RKO (cell line): ENCODE measurements at places on chromosomes 3 and 15.

- no peak for DNase-seq
These were observed 22.6 kb downstream of the TSPAN3 start for GRCh38 chr15:77048135-77048876.

GRCh38 chr3:188326968-188327367 is 173.0 kb downstream of the LPP start:
- no peak for DNase-seq

GRCh38 chr3:152196782-152197181 is 71.9 kb upstream of the MBNL1 start:
- no peak for DNase-seq

GRCh38 chr3:125334675-125335560 is 40.2 kb downstream of the ZNF148 start:
- DNase-seq: no peak

GRCh38 chr3:182138393-182138792 is 426.7 kb downstream of the SOX2 start:
- no peak for DNase-seq

GRCh38 chr15:50320504-50320903 is 34.5 kb downstream of the GABPB1 start:
- DNase-seq: no peak

DNA sequence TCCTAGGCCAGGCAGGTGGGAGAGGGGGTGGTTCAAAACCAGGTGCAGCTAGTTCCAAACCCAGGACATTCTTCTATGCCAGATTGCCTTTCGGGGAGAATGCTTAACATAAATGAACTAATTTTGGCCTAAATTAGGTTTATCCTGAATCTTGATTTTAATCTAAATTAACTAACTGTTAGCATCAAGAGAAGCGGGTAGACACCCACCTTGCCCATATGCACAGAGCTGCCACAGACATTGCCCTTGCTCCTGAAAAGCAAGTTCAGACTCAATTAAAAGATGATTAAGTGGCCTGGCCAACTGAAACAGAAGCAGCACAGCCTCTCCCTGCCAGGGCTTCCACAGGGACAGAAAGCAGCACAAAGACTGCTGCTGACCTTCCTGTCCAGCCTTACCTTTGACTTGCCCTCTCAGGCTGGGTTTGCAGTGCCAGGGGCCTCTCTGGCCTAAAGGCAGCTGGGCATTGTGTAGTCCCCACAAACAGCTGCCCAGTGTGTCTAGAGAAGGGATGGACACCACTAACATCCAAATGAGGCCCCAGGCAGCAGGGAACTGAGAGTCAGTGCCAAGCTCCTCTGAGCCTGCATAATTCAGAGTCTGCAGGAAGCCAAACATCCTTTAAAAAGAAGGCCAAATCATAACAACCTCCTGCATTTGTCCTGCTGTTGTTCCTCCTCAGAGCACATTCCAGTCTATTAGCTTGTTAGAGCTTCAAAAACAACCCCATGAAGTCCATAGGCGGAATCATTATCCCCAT is 15.4 kb upstream of the OXTR start:
- DNase-seq: no peak

DNA sequence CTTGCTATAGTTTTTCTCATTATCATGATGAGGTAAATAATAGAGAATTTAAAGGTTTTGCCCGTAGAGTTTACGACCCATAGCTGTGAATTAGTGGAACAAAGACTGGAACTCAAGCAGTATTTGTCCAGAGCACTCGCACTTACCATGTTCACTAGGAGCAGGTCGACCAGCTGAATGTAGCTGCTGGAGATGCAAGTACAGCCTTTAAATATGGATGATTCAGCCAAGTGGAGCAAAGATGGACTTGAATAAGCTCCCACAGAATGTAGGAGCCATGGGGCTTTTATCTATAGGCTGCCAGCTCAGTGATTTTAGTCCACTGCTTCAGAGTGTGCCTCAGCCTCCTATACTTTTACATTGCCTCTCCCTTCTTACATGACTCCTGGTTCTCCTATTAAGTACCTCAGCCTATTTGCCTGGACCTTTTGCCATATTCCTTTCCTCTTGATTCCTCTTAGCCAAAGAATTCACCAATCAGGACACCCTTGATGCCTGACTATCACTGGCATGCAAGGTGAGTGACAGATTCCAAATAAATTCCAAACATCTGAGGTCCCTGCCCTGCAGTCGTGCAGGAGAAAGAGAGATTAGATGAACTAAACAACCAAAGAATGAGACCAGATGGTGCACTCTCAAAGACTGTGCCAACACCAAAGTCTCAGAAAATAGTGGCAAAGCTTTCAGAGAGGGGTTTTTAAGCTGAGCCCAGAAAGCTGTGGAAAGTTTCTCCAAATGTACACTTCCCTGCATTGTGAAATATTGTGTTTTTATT is 3.9 kb downstream of the MKRN3 start:
- no peak for DNase-seq

GRCh38 chr15:46307746-46308145 is 672.9 kb downstream of the SQOR start:
- DNase-seq: no peak

DNA sequence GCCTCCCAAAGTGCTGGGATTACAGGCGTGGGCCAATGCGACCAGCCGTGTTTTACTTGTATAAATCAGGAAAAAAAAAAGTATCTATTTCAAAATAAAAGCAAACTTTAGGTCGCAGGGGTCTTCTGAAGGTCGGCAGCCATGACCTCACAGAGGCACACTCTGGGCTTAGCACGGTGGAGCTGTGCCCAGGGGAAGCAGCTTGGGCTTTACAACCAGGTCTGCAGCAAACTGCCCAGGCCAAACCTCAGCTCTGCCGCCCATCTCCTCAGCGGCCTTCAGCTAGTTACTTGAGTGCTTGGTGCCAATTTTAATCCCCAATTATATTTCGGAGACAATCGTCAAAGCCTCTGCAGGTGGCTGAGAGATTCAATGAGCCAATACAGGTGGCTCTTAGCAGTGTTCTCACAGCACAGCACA is 30.1 kb downstream of the ZDHHC19 start:
- DNase-seq: no peak

DNA sequence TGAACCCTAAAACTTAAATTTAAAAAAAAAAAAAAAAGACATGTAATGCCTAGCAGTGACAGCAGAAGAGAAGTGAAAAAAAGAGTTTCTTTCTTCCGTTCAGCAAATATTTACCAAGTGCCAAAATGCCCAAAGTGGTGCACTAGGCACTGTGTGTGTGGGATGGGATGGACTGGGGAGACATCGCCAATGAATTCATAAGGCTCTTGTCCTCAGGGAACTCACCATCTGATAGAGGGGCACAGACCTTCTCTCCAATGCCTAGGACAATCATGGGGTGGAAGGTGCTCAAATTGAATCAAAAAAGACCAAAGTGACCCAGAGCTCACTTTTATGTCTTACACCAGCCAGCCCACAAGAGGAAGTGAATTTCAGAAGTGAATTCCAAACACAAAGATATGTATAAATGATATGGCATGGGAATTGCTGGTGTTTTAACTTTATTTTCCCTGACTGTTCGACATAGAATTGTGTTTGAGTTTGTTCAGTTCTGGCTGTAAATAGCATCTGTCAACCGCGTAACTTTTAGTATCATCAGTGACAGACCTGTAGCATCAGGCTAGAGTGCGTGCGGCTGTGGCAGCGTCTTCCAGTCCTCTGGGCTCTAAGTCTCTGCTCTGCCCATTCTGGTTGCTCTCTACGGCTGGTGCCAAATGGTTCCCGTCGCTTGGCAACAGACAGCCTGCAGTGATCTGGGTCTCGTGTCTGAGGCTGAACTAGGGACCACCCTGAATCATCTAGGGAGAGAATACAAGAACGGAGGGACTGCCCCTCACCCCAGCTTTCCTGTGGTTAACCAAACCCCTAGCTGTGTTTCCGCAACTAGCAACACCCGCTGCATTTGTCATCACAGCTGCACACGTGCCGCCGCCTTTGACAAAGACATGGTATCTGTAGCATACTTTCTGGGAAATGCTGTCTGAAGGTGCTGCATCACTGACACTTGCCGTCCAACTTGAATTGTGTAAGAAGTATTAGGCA is 154.0 kb upstream of the THBS1 start:
- DNase-seq: no peak

DNA sequence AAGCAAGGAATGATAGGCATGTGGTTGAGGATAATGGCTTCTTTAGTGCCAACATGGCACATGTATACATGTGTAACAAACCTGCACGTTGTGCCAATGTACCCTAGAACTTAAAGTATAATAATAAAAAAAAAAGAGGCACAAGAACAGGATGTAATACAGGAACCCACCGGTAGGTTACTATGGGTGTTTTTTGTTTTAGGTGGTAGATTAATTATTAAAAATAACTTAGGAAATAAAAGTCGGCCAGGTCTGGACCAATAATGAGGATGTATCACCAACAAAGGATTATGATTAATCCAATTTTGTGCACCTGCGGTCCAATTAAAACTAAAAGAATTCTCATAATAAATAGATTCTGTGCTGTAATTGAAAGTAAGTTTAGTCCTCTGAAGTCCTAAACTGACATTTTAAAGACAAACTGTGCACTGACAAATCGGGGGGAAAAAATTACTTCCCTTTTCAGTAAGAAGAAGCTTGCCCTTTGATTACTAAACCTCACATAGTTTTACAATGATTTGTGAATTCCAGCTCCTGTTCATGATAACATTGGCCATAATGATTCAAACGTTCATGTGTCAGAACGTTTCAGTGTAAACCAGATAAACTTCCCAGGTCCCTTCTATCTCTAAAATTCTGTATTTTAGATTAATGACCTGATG is 62.2 kb downstream of the CASR start:
- DNase-seq: peak; percentile 18

GRCh38 chr15:68371851-68372250 is 60.1 kb downstream of the ITGA11 start:
- DNase-seq: no peak

GRCh38 chr15:57481038-57481705 is 104.9 kb downstream of the CGNL1 start:
- no peak for DNase-seq

GRCh38 chr3:45191424-45191823 is 34.7 kb downstream of the TMEM158 start:
- no peak for DNase-seq

- DNase-seq: no peak
These were observed 2.3 kb downstream of the SHOX2 start for GRCh38 chr3:158103887-158104327.

DNA sequence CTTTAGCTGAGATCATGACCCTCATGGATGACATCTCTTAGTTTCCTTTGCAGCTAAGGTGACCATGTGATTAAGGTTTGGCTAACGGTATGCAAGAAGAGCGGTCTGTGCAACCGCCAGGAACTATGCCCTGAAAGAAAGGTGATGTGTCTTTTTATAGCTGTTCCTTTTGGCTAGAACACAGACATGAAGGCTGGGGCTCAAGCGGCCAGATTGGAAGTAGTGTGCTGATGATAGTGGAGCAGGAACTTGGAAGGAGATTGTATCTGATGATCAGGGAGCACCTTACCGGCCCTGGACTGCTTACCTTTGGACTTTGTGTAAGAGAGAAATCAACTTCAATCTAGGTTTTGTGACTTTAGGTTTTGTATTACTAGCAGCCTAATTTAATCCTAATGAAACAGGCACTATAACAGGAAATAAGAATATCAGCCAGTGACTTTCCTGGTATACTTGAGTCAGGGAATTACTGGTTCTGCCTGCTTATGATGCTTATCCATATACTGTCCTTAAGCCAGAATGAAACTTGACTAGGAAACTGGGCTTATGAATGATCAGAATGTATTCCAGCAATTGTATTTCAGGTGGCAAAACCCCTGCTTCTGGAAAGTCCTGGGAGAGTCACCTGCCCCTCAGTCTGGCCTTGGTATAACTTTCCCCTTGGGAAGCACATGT is 164.3 kb upstream of the LRIG1 start:
- no peak for DNase-seq

- peak; percentile 80 for DNase-seq
These were observed 38.6 kb downstream of the EPHA3 start for GRCh38 chr3:89145995-89146394.

GRCh38 chr3:126159476-126159875 is 20.9 kb downstream of the ALDH1L1 start:
- no peak for DNase-seq

DNA sequence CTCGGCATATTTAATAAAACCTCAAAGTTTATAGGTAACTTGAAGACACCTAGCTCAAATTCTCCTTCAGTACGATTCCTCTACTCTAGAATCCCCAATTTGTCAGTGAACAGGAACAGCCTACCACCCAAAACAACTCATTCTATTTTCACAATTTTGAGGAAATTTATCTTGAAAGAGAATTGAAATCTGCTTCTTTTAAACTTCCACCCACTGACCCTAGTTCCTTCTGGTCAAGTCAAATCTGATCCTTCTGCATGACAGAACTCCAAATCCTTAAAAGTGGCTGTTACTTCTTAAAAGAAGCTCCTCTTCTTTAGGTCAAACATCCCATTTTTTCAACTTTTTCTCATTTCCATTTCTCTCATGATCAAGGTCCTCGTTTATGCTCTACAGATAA is 4.4 kb downstream of the GABPB1 start:
- no peak for DNase-seq

- DNase-seq: no peak
These were observed 296.8 kb downstream of the OTOL1 start for GRCh38 chr3:161793194-161793930.

DNA sequence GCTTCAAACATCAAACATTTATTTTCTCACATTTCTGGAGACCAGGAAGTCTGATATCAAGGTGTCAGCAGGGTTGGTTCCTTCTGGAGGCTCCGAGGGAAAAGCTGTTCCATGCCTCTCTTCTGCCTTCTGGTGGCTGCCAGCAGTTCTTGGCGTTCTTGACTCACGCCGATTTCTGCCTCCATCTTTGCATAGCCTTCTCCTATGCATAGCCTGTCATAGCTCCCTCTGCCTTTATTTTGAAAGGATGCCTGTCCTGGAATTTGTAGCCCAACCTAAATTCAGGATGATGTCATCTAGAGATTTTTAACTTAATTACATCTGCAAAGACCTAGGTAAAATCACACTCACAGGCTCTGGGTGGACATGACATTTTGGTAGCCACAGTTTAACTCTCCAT is 70.4 kb downstream of the RGMA start:
- no peak for DNase-seq

- no peak for DNase-seq
These were observed 130.1 kb downstream of the DNAJB8 start for GRCh38 chr3:128336337-128337156.
